ENCODE measurements at places on chromosomes 16 and 17. TPM values are rescaled to one million over a fixed set of nuclear protein-coding genes. Genes with fewer than 3 reads are reported as not detected.

DNA sequence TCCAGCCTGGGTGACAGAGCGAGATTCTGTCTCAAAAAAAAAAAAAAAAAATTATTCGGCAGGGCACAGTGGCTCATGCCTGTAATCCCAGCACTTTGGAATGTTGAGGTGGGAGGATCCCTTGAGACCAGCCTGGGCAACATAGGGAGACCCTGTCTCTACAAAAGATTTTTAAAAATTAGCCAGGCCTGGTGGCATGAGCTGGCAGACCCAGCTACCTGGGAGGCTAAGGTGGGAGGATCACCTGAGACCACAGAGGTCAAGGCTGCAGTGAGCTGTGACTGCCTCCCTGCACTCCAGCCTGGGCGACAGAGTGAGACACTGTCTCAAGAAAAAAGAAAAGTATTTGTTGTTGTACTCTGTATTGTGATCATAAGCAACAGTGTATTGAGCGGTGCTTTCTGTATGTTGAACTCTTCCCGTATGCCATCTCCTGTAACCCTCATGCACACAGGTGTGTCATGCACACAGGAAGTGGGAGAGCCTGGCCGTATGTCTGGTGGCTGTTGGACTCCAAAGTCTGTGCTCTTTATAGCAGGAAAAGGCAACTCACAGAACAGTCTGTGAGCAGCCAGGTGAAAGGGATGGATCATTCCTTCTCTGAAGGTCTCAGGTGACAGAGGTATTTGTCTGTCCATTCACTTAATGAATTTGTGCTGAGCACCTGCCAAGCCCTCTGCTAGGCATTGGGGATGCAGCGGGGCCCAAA is 17.1 kb downstream of the CDH1 start:
- DNase-seq = no peak

NDUFAF8 gene
- 52.9 TPM for total RNA-seq

DNA sequence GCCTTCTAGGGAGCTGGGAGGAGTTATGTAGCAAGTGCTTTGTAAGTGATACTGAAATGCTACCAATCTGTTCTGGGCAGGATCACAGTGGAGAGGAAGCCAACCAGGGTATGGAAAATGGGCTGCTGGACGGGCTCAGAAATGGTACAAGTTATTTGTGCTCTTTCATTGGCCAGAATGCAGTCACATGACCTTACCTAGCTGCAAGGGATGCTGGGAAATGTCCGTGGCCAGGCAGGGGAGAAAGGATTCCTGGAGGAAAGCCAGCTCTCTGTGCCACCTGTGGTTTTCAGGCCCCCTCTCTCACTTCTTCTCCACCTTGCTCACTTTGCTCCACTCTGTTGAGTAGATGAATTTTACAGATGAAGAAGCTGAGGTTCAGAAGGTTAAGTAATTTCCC is 4.8 kb downstream of the EEF2K start:
- no peak for DNase-seq

NECAB2 gene
- not detected for total RNA-seq

GPR142 gene
- total RNA-seq = 0.52 TPM

TBC1D3H gene
- total RNA-seq = not detected

USH1G gene
- 1.4 TPM for total RNA-seq

GRCh38 chr16:20920091-20920490 is 19.5 kb downstream of the LYRM1 start:
- DNase-seq = no peak

GRCh38 chr16:20878682-20879147 is 21.4 kb downstream of the DCUN1D3 start:
- DNase-seq = no peak

GRCh38 chr17:57451191-57451590 is 194.9 kb downstream of the MSI2 start:
- DNase-seq = no peak

- no peak for DNase-seq
Observed at GRCh38 chr17:34377078-34377823, 14.2 kb upstream of the CCL1 start.

DNA sequence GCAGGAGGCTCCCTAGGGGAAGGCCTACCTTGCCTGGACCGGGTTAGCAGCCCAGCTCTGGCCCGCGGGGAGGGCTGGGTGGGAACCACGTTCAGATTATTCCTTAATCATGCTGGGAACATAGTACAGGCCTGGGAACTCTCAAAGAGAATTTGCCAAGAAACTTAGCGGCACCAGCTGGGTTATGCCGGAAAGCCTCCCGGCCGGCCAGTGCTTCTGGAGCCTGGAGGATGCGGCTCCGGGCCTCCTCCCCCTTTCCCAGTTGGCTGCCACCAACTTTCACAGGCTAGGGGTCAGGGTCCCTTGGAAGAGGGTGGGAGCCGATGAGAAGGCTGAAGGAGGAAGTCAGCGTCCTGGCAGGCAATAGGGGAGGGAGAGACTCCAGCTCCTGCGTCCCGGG is 10.8 kb downstream of the NGFR start:
- DNase-seq = no peak

DNA sequence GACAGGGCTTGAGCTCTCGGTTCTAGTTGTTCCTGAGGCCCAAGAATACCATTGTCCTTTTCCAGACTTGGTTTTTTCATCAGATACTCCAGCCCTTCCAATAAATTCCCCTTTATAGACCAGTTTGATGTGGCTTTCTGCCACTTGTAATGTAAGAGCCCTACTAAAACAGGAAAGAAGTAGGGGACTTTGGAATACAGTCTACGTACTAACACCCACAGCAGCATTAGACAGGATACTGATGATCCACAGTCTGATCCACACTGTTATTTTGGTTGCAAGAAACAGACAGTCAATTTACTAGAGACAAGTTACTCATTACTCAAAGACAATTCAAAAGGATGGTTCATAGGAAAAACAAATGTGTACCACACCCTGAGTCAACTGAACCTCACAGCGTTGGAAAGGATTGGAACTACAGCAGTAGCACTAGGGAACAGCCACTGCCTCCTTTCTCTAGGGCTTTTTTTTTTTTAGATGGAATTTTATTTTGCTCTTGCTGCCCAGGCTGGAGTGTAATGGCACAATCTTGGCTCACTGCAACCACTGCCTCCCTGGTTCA is 45.9 kb upstream of the MED13 start:
- no peak for DNase-seq

LGALS9 gene
- 80.7 TPM for total RNA-seq

- DNase-seq = no peak
Observed at GRCh38 chr17:14199601-14200000, 37.1 kb downstream of the CDRT15 start.

CD300LB gene
- total RNA-seq = 0.49 TPM

CBFA2T3 gene
- 11.2 TPM for total RNA-seq

- no peak for DNase-seq
Observed at GRCh38 chr17:78492116-78492799, 84.9 kb downstream of the DNAH17 start.

GRCh38 chr17:31629696-31630470 is 229.2 kb downstream of the COPRS start:
- no peak for DNase-seq

BOLA2B gene
- total RNA-seq = 82.9 TPM

DNA sequence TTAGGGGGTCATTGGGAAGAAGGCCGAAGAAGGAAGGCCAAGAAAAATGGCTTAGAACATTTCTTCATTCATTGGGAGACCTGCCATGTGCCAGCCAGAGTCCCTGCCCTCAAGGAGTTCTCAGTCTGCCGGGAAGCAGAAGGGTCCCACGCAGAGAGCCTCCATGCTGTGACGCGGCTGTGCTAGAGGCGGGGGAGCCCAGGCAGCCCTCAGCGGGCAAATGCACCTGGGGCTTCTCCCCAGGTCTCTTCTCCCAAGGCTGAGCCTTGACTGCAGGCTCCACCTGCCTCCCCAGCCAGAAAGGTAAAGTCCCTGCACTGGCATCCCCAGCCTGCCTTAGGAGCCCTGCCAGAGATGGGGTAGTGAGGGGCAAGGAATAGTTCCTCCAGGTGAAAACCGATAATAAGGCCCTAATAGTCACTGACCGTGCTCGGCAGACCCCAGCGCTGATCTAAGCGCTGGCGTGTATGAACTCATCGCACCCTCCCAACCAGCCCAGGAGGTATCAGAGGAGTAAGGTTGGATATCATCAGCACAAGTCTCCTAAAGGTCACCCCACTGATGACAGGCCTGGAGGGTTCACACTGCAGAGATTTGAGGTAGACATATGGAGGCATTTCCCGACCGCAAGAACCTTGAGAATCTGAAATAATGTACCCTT is 6.0 kb upstream of the CDR2L start:
- DNase-seq = no peak

- no peak for DNase-seq
Observed at GRCh38 chr17:81479175-81480071, 33.2 kb downstream of the ACTG1 start.

FDXR gene
- 18.4 TPM for total RNA-seq

DNA sequence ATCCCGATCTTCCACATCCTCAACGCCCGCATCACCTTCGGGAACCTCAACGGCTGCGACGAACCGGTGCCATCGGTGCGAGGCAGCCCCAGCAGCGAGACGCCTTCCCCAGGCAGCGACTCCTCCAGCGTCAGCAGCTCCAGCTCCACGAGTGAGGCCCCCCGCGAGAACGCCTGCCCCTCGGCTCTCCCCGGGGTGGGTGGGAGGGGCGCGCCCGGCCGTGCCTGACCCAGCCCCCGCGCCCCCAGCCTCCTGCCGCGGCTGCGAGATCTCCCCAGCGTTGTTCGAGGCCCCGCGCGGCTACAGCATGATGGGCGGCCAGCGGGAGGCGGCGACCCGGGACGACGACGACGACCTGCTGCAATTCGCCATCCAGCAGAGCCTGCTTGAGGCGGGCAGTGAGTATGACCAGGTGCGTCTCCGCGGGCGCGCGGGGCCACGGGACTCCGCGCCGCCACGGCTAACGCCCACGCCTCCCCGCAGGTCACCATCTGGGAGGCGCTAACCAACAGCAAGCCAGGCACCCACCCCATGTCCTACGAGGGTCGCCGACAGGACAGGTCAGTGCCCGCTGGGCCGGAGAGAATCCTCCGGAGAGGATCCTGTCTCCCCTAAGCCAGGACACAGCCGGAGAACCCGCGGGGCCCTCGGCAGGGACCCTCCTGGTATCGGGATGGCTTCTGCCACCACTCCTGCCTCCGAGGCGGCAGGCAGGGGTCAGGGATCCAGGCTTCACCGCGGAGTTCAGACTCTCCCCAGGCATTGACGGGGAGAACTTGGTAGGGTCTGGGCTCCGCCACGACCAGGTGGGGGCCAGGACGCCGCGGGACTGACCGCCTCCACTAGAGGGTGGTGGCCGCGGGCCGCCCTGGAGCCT is 10.1 kb downstream of the CORO6 start:
- no peak for DNase-seq

MEIOC gene
- total RNA-seq = not detected

GRCh38 chr17:9475101-9475658 is 100.4 kb downstream of the STX8 start:
- no peak for DNase-seq

DNA sequence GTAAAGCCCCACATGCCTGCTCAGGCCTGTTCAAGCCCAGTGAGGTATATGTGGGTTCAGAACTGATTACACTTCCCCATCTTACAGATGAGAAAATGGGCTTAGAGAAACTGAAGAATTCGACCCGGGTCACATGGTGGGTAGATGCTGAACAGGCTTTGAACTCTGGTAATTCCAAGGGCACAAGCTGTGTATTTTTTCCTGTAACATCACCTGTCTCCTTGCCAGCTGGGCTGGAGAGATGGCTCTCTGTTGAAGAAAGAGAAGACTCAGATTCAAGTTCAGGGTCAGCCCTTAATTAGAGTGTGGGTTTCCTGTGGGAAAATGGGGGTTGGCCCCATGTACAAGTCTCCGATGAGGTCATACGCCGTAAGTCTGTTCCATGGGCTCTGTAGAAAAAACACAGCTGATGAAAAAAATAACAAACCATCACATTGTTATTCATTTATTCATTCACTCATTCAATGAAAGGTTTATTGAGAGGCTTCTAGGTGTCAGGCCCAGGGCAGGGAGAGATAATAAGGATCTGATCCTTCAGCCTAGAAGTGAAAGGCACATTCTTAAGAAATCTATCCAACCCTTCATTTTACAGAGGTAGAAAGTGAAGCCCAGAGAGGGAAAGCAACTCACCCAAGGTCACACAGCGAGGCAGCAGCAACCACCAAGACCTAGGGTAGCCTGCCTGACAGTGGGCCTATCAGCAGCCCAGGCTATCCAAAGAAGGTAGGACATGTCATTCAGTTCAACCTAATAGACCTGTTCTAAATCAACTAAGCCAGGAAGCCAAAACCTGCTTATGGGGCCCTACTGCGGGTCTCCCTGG is 482.8 kb downstream of the SOX9 start:
- no peak for DNase-seq

DNA sequence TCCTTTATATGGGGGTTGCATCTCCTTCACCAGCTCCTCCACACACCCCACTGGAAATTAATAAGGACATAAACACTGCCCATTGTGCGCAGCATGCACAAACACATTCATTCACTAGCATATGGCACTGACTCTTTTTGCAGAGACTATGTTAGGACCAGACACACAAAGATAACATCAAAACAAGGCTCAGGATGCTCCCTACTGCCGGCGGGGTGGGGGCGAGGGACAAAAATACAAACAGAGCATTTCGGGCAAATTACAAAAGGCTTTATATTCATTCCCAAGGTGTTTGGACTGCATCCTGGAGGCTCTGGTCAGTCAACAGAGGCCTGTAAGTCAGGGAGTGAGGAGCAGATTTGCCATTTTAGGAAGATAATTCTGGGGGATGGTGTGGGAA is 299.7 kb downstream of the SLC39A11 start:
- DNase-seq = no peak

DNA sequence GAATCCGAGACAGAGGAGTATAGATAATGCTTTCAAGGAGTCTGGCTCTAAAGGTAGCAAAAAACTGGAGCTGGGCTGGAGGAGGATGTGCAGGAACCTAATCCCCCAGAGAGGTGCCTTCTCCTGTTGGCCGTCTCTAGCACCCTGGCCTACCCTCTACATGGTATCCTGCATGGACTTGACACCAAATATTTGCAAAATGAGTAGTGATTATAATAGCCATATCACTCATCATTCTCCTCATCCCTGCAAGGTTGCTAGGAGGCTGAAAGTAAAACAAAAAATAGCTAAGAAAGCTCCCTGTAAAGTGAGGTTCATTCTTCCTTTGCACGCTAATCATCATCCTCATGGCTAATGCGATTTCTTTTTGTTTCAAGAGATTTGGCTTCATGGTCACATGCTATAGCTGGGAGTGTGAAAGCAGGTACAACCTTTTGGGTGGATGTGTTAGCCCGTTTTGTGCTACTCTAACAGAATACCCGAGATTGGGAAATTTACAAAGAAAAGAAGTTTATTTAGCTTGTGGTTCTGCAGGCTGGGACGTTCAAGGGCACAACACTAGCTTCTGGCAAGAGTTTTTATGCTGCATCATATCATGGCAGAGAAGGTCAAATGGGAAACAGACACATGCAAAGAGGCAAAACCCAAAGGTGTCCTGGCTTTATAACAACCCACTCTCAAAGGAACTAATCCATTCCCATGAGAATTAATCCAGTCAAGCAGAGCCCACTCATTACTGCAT is 27.1 kb upstream of the CIITA start:
- no peak for DNase-seq

- peak; percentile 98 for DNase-seq
Observed at GRCh38 chr16:1308977-1309885, at the start of gene UBE2I. Gene UBE2I, plus strand, starts transcription at chr16:1309636. Its CDS starts 4,395 bp downstream, at chr16:1314031.

MRM1 gene
- total RNA-seq = 13.7 TPM

- DNase-seq = no peak
Observed at GRCh38 chr17:29295420-29295819, 1.5 kb upstream of the NUFIP2 start.

Data from ureter (tissue), 1 donor.